ENCODE measurements at places on chromosomes 11 and 22. TPM values are rescaled to one million over a fixed set of nuclear protein-coding genes. Genes with fewer than 3 reads are reported as not detected.

The ALKBH3 gene
- 30.7 TPM for total RNA-seq

The ZNHIT2 gene
- 12.4 TPM for total RNA-seq

The NCF4 gene
- total RNA-seq: not detected

The MIAT gene
- 0.07 TPM for total RNA-seq

The OR51B2 gene
- not detected for total RNA-seq

The GVQW3 gene
- not detected for total RNA-seq

The OR52A1 gene
- total RNA-seq: not detected

The SYCE3 gene
- total RNA-seq: not detected

The MS4A14 gene
- total RNA-seq: not detected

The MFNG gene
- total RNA-seq: 147 TPM

The CFAP300 gene
- total RNA-seq: not detected

The EHBP1L1 gene
- 53.4 TPM for total RNA-seq

The FJX1 gene
- total RNA-seq: 79.0 TPM

The SCN4B gene
- total RNA-seq: not detected

The OR5AR1 gene
- total RNA-seq: not detected

The ELP4 gene
- 30.3 TPM for total RNA-seq

The OR52I1 gene
- not detected for total RNA-seq

The MRGPRE gene
- not detected for total RNA-seq

The SPI1 gene
- not detected for total RNA-seq

The KCNJ1 gene
- total RNA-seq: not detected

The TNNI2 gene
- not detected for total RNA-seq

The PGA5 gene
- not detected for total RNA-seq

The DCDC1 gene
- not detected for total RNA-seq

The RNF169 gene
- 19.4 TPM for total RNA-seq

The DMC1 gene
- 0.53 TPM for total RNA-seq

The PPP6R3 gene
- total RNA-seq: 71.5 TPM

The EED gene
- total RNA-seq: 16.5 TPM

The INS gene
- not detected for total RNA-seq

The RFPL1 gene
- total RNA-seq: not detected

The KCNE3 gene
- 0.27 TPM for total RNA-seq

The RIC3 gene
- not detected for total RNA-seq

The NEFH gene
- 2.1 TPM for total RNA-seq

The ISX gene
- not detected for total RNA-seq

The SYNGR1 gene
- 0.67 TPM for total RNA-seq

The OR5AN1 gene
- not detected for total RNA-seq

The UQCC3 gene
- 15.9 TPM for total RNA-seq

The KCNQ1OT1 gene
- total RNA-seq: 0.10 TPM

The CSKMT gene
- total RNA-seq: 3.5 TPM

The CATSPER1 gene
- total RNA-seq: not detected

The POLD4 gene
- 100 TPM for total RNA-seq

The B4GALNT4 gene
- total RNA-seq: 0.05 TPM

The COMMD9 gene
- total RNA-seq: 83.9 TPM

The IFITM1 gene
- 47.6 TPM for total RNA-seq

The EXPH5 gene
- under 0.01 TPM for total RNA-seq

The LRRC74B gene
- not detected for total RNA-seq

The CDON gene
- 1.7 TPM for total RNA-seq

The MS4A6E gene
- not detected for total RNA-seq

The ELF5 gene
- total RNA-seq: not detected

Data from mammary microvascular endothelial cell (primary cell).